ENCODE measurements at places on chromosomes 2 and 18.

GRCh38 chr18:34840256-34840826, 130.2 kb downstream of the DTNA start:
- no peak for DNase-seq

- DNase-seq: no peak
Measured at GRCh38 chr2:85164145-85164569, 31.0 kb downstream of the TCF7L1 start.

DNA sequence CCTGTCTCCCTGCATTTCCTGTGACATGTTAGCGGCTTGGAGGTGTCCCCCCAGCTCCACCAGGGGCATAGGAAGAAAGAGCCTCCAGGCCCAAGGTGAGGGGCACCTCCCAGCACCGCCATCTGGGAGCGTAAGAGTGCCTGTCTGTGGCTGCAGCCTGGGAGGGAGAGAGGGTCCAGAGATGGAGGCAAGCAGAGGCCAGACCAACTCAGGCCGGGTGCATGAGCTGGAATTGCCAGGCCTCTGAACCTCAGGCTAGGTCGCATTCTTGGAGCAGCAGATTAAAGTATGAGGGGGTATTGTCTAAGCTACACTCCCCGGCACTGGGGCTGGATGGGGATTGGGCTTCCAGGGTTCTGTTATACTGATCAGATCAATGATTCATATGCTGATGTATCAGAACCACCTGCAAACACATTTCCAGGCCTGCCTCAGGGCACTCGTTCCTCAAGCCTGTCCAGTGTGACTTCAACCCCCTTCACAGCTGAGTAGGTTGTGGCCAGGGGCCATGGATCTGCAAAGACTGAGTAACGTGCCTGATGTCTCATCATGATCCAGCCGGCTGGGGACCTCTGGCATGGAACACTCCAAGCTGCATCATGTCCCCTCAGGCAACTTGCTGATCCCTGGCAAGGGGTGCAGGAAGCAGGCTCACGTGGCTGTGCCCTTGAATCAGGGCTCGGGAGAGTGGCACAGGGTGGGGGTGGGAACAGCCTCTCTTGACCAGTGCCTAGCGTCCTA, 73.2 kb downstream of the HS1BP3 start:
- no peak for DNase-seq

GRCh38 chr2:215590010-215590745, 154.3 kb upstream of the FN1 start:
- no peak for DNase-seq

DNA sequence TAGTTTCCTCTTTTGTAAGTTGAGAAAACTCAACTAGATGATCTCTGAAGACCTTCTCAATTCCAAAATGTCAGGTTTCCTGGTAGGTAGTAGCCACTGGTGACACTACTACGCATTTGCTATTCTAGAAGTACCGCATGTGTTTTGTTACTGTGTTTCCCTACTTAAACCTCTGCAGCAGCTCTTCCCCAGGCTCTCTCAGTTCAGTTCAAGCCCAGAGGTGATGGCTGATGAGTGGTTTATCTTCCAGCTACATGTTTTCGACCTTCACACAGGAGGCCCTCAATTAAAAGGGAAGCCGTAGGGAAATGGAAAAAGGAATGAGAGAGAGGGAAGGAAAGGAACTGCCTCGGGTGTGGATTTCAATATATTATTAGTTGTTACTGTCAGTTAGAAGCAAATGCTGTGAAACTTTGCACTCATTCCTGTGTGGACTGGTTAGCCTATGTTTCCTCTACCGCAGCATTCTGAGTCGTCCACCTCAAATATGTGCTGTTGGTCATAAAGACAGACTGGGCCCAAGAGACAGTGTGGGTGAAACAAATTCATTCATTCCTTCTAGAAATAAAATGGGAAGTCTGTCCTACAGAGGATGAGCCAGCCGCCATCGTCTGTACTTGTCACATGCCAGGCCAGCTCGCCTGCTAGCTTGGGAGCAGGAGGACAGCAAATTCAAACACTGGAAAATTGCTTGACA, 455.2 kb upstream of the RAB12 start:
- DNase-seq: no peak

GRCh38 chr2:37985333-37985732, 60.2 kb downstream of the RMDN2 start:
- DNase-seq: no peak

- no peak for DNase-seq
Measured at GRCh38 chr2:110105608-110106467, 9.8 kb downstream of the MALL start.

DNA sequence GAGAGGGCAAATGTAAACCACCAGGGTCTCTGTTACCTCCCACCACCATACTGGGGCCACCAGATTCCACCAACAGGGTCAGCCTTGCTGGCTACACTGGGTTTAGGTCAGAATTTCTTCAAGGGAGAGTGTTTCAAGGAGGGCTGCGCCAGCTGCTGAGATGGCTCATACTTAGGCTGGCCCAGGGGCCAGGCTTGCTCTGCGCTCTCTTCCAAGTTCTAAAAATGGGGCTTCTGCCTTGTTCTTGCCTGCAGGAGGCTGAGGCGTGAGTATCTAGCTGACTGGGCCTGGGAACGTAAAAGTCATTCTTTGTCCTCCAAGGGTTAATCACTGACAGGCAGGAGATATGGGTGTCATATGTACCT, 28.1 kb downstream of the MRPL33 start:
- no peak for DNase-seq

DNA sequence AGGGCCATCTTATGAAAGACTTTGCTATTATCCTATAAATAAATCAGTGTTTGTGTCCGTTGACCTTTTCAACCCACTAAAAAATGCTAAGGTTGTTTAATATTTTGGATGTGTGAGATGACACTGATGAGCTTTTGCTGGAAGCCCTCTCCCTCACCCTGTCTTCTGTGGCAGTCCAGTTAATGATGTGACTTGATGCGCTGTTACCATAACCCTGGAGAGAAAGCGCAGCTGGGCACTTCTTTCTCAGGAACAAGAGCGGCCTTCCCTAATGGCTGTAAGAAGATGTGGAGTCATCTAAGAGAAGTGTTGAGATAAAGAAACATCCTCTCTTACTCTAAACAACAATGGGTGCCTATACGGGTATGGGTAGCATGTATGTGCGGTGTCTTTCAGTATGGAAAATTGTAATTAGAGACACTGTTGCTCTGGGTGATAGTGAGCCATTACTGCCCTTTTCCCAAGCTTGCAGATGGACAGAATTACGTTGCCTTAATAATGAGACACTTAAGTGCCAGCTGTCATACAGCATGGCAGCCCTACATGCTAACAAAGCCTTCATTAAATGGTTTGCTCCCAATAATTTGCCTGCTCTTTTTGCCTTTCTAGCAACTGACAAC, 165.6 kb upstream of the NABP1 start:
- no peak for DNase-seq

GRCh38 chr2:226797289-226797988, 2.2 kb downstream of the IRS1 start:
- no peak for DNase-seq

GRCh38 chr18:10453806-10454680, at the start of gene APCDD1:
APCDD1 (plus strand) TSS chr18:10454635; CDS start chr18:10454982, 347 bp downstream.
- DNase-seq: peak; percentile 67

- no peak for DNase-seq
Measured at GRCh38 chr2:1306014-1306686, 107.1 kb upstream of the TPO start.

DNA sequence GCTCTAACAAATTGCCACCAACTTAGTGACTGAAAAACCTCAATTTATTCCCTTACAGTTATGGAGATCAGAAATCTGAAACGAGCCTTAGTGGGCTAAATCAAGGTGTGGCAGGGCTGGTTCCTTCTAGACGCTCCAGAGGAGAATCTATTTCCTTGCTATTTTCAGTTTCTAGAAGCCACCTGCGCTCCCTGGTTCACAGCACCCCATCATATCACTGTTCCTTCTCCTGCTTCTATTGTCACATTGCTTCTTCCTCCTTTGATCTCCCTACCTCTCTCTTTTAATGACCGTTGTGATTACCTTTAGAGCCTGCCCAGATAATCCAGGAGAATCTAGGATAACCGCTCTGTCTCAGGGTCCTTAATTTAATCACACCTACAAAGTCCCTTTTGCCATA, 596.6 kb downstream of the PLCL1 start:
- no peak for DNase-seq

DNA sequence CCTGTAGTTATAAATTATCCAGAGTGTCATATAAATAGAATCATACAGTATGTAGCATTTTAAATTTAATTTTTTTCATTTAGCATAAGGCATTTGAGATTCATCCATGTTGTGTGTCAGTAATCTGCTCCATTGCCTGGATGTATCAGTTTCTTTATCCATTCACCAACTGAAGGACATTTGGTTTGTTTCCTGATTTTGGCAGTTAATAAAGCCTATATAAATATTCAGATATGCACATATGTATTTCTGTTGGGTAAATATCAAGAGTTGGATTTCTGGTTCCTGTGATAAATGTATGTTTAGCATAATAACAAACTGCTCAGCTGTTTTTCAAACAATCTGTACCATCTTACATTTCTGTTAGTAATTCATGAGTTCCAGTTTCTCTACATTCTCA, 39.9 kb downstream of the CCDC150 start:
- no peak for DNase-seq

DNA sequence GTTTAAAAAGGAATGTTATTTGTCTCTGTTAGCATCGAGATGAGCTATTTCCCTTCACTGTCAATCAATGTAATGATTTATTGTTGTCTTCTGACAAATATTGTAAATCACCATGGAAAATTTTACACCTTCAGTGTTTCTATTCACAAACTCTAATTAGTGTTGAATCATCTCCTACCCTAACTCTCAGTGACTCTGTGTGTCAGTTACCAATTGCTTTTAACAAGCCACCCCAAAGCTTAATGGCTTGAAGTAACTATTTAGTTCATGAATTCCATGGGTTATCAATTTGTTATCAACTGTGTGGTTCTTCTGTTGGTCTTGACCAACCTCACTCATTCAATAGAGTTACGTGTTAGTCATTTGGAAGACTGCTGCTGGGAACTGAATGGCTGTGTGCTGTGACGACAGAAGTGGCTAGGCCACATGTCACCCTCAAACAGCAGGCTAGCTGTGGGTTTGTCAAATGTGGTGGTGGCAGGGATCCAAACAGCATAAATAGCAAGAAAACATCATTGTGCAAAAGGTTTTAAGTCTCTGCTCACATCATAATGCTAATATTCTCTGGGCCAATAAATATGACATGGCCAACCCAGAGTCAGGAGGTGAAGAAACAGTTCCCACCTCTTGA, 910.8 kb upstream of the CDH2 start:
- DNase-seq: no peak

DNA sequence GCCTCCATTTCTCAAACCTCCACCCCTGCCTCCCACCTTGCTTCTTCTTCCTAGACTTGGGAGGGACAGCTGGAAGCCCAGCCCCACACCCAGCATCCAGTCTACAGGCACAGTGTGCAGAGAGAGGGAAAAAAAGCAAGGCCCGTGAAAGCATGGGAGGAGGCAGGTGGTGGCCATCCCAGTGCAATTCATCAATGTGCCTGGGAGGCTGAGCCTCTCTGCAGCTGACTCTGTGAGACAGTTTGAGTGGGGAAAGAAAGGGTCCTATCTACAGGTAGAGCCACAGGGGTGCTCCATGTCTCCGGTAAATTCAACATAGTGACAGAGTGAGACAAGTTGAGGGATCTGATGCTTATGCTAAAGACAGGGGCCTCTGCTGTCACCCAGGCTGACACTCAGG, 340.6 kb downstream of the DYSF start:
- DNase-seq: no peak

GRCh38 chr2:71102981-71103681, 26.9 kb downstream of the MCEE start:
- DNase-seq: no peak

GRCh38 chr2:236647621-236648020, 78.0 kb downstream of the ACKR3 start:
- DNase-seq: no peak

- DNase-seq: no peak
Measured at GRCh38 chr18:69948919-69949537, 1.4 kb upstream of the CD226 start.

DNA sequence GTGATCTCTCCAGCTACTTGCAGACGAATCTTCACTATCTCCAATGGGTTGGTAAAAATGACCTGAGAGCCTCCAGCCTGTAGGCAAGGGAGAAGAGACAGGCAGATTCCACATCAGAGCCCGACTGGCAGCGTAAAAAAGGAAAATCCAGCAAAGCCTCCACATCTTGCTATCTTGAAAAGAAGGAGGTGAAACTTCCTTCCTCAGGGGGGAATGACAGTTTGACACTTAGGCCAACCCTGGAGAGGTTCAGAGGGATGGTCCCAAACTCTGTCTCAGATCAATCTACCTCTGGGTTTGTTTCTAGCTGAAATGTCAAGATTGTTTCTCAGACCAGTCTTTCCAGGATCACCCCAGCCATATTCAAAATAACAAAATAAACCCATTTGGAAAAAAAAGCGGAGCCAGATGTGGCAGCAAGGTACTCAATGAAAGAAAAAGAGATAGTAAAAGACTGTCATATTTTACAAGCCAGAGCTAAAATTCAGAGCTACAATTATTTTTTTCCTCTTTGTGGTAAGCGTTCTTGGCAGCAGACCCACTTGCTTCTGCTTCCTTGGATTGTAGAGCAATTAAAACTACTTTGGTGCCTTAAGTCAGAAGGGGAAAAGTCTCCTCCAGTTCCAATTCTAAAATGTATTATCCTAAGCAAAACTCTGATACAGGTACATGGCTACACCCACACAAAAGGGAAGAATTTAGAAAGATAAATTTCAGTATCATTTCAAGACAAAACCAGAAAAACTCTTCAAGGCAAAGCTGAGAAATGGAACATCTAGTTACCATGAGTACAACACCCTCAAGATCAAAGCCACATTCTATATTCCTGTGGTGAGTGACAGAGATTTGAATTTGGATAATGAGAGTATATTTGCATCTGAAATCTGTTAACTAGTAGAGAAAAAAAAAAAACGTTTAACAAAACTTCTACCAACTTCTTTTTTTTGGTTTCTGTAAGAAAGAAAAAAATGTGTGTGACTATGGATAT, 100.1 kb downstream of the SLC25A12 start:
- no peak for DNase-seq

DNA sequence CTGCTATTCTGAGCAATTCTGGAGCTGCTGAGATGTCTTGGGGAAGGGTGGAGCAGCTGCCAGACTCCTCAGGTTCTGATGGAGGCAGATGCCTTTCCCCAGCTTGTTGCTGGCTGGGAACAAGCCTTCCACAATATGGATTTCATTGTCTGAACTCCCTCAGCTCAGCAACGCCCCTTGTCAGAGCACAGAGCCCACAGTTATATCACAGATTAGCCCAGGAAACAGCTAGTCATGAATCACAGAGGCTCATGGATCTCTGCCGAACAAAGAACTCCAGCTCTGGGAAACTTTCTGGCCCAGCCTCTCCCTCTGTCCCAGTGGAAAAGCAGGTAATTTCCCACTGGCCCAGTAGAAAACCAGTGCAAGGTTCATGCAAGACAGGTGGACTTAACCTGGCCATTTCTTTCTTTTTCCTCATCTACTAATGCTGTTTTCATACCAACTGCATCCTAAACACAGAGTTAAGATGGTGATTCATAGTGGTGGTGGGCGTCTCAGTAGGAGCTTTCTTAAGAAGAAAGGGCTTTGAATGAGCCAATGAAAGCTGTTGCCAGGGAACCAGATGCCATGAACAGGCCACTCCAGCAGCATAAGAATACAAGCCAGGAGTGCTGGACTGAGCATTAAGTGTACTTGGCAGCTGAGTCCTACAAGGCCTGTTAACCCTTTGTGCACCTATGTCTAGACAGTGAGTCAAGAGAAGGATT, 8.7 kb upstream of the KIAA2012 start:
- DNase-seq: no peak

All from C1 segment of cervical spinal cord (tissue), 14 donors.